ENCODE measurements at places on chromosomes 16 and 17. TPM values are rescaled to one million over a fixed set of nuclear protein-coding genes. Genes with fewer than 3 reads are reported as not detected.

GRCh38 chr17:1590029-1590746, 27.6 kb upstream of the PITPNA start:
- DNase-seq, result no peak

DNA sequence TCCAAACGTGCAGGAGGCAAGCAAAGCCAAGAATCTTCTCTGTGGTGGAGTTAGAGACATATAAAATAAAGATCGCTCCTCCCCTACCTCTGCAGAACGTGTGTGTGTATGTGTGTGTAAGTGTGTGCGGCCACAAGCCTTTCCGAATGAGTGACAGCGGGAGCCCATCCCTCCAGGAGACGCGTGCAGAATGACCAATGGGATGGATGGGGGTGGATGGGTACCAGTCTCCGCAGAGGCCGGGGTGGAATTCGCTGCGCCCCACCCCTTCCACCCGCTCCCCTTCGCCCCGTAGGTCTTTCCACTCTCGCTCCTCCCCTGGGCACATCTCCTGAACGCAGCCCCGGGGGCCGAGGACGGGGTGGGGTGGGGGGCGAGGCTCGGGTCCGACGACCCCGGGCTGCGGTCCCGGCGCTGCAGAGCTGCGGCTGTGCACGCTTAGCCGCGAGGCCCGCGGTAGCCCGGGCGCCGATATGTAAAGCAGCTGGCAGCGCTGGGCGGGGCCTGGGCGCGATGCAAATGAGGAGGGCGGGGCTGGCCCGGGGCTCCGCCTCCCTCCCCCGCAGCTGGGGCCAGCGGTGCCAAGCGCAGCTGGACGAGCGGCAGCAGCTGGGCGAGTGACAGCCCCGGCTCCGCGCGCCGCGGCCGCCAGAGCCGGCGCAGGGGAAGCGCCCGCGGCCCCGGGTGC, at the start of gene PRKCB:
Gene PRKCB, plus strand, starts transcription at position 594 of the 688 bp plus-strand sequence.
- DNase-seq, result peak; percentile 57

- DNase-seq, result no peak
These were observed 15.2 kb downstream of the PRKCA start for GRCh38 chr17:66317629-66318028.

GRCh38 chr16:3652373-3653195, 1.9 kb upstream of the DNASE1 start:
- DNase-seq, result no peak

DNA sequence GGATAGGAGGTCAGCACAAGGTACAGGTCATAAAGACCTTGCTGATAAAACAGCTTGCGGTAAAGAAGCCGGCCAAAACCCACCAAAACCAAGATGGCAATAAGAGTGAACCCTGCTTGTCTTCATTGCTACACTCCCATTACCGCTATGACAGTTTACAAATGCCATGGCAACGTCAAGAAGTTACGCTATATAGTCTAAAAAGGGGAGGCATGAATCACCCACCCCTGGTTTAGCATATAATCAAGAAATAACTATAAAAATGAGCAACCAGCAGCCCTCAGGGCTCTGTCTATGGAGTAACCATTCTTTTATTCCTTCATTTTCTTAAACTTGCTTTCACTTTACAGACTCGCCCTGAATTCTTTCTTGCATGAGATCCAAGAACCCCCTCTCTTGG, 1.0 kb upstream of the HSBP1 start:
- no peak for DNase-seq

GRCh38 chr17:80955078-80955477, 36.6 kb upstream of the CHMP6 start:
- no peak for DNase-seq

GRCh38 chr17:49612726-49613125, 37.1 kb downstream of the NXPH3 start:
- no peak for DNase-seq

DNA sequence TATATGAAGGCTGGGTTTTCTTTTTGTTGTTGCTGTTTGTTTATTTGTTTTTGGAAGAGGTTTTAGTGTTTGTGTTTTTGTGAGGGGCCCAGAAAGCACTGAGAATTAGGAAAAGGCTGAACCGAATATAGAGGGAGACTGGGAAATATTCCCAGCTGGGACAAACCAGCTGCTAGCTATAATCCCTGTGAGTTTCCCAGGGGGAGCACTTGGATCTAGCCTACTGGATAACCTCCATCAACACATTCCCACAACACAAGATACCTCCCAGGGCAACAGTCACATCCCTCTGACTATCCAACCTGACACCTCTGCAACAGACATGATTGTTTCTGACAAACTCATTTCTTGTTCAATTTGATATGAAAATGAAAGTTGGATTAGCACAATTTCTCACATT, 16.7 kb downstream of the CDH11 start:
- DNase-seq, result no peak

- no peak for DNase-seq
These were observed 75.1 kb downstream of the MYH13 start for GRCh38 chr17:10297691-10298090.

DNA sequence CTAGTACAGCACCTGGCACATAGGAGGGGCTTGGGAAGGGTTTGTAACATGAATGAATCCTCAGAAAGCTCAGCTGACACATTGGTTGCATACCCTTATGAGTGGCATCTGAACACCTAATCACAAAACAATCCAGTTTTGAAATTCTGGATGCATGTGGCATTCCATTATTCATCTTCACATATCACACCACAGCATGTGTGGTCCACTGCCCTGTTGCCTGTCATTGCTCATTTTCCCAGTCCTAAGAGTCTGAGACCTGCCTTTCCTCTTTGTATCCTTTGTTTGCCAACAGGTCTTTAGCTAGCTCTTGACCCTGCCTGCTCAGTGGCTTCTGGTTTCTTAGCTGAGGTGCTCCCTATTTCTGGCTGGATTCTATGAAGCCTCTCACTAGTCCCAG, 170.8 kb upstream of the ASIC2 start:
- no peak for DNase-seq

GRCh38 chr17:12815642-12816141, 26.4 kb downstream of the ARHGAP44 start:
- DNase-seq, result no peak

GRCh38 chr17:47297661-47298400, 25.9 kb upstream of the EFCAB13 start:
- DNase-seq, result no peak

DNA sequence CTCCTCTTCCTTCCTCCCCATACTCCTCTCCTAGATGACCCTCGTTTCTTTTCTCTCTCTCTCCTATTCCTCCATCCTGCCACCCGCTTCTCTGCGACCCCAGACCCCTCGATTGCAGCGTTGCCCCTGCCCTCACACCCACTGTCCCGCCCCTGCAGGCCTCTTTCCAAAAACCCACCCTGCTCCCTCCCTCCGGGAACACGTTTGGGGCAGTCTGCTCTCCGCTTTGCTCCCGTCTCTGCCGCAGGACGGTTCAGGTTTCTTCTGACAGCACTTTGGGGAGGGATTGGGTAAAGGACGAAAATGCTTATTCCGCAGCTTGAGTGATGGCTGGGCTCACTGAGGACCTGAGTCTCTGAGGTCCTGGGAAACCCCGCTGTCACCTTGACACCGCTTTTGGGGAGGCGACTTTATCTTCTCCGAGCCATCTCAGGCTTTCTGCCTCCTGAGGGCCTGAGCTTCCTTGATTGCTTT, 690 bp downstream of the NDE1 start:
- DNase-seq, result no peak

DNA sequence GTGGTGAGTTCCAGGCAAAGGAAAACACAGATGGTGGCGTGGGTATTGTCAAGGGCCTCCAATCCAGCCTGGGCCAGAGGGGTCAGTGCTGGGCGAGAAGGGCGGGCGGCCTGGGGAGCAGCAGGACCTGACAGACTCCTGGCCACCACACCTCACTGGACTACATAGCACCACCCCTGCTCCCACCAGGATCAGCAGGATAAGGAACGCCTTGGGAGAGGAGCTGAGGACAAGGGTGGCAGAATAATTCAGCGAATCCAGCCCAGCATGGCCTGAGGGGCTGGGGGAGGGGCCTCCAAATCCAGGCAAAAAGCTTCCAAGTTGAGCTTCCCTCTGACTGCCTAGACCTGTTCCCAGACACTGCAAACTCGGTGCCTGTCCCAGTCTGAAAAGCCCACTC, 6.5 kb downstream of the DLX4 start:
- no peak for DNase-seq

- no peak for DNase-seq
These were observed 37.4 kb downstream of the PSME3IP1 start for GRCh38 chr16:57148481-57148880.

DNA sequence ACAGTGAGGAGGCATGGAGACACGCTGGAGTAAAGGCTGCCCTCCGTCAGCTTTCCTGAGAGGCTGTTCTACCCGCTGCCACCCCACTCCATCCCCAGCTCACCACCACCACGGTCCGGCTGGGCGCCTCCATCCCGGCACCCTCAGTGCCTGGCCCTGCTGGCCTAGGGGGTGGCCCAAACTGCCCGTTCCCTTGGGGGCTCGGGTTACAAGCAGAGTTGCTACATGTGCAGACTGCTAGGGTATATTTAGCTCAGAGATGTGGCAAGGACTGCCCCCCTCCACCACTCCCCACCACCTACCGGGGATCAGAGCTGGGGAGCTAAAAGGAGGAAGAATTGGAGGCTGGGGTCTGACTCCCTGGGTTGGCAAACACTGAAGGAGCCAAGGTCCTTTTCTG, 4.1 kb downstream of the CACNB1 start:
- no peak for DNase-seq

DNA sequence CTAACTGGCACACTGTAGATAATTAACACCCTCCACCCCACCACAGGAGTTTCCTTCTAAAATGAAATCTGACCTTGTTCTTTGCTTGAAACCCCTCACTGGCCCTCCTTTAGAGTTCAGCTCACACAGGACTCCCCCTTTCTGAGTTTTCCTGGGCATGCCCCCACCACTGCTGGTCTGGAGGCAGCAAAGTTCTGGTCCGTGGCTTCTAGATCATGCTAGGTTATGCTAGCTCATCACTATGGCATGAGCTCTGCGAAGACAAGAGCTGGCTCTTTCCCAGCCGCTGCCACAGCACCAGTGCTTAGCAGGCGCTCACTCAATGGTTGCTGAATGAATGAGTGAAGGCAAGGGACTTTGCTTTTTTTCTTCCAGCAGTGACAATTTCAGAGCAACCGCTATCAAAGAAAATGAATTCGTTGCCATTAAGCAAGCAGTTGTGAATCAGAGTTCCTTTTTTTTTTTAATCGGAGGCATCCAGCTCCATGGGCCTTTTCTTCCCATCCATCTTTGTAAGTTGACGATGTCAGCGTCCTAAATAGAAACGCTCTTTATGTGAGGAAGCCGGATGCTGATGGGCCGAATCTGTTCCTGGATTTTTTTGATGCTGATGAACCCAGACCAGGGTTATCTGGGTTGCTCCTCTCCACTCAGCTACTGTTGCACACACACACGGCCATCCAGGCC, 80.8 kb upstream of the NOL11 start:
- DNase-seq, result no peak

GRCh38 chr17:72079700-72080099, 41.1 kb upstream of the SOX9 start:
- no peak for DNase-seq

- no peak for DNase-seq
These were observed 2038.0 kb downstream of the TP53TG3F start for GRCh38 chr16:35497399-35497798.

DNA sequence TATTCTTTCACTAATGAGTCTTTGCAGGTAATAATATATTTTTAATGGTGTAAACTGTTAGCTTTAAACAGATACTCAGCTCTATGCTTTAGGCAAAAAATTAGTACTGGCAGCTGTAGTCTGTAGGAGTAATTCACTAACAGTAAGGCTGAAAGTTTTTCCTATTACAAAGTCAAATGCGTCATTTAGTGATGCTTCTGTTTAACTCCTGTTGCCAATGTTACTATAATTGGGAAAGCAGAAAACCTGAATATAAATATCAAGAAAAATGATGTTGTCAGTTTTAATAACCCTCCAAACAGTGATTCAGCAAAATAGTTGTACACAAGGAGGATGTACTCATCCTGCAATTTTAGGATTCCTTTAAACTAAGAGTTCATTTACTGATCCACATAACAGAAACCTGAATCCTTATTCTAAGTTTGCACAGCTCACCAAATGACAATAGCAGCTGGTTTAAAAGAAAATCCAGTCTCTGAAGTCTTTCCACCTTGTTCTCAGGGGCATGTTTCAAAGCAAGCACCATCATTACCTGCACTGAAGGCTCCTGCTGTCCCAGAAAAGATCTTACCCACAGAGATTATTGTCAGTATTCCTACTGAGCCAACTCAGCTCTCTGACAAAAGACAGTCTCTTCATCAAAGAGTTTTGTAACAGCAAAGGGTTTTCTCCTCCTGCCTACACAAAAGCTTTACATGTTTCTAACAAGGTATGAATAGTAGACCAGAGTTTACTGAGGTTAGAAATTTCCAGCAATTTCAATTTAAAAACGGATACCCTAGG, 4.2 kb downstream of the CDR2 start:
- no peak for DNase-seq

DNA sequence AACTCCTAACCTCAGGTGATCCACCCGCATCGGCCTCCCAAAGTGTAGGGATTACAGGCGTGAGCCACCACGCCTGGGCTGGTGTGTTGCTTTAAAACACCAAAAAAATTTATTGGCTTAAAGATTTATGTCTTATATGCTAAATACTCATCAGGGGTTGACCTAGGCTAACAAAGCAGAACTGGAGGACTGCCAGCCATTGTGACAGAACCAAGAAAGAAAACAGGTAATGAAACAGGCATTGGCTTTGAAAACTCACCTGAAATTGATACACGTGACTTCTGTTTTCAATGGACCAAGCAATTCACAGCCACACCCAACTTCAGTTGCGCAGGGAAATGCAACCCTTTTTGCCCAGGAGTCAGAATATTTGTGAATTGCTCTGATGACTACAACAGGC, 4.9 kb upstream of the PHAF1 start:
- DNase-seq, result no peak

GRCh38 chr16:48687421-48688038, 77.5 kb upstream of the N4BP1 start:
- DNase-seq, result no peak

DNA sequence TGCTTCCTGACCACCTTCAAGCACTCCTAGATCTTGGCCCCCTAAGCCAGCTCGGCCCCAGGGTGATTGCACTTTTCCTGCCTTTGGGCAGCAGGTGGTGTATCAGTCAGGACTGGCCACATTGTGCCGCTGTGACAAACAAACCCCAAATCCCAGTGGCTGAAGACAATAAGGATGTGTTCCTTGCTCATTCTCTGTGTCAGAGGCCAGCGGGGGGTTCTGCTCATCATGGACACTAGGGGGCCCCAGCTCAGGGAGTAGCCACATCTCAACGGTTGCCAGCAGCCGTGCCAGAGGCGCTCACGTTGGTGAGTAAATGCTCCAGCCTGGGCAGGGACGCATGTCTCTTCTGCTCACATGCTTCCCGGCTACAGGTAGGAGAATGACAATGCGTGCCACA, 60.4 kb downstream of the ZDHHC7 start:
- no peak for DNase-seq

Gene PIP4K2B
- 29.3 TPM for total RNA-seq

Gene ZACN
- not detected for total RNA-seq

Gene NTN1
- total RNA-seq, result 15.8 TPM

Gene C17orf107
- total RNA-seq, result 0.95 TPM

Gene SNF8
- total RNA-seq, result 61.4 TPM

Gene ADGRG3
- total RNA-seq, result not detected

Gene TMEM238L
- total RNA-seq, result 1.00 TPM

Gene C16orf86
- total RNA-seq, result 2.4 TPM

Gene FOXL1
- total RNA-seq, result 0.13 TPM

Gene PLXDC1
- 5.7 TPM for total RNA-seq

Gene NAGS
- total RNA-seq, result 0.64 TPM

Data from esophagus squamous epithelium (tissue), 5 donors.